Thoracic aorta endothelial cell (primary cell): ENCODE measurements at places on chromosomes 7 and 10. TPM values are rescaled to one million over a fixed set of nuclear protein-coding genes. Genes with fewer than 3 reads are reported as not detected.

Gene MGAM2
- total RNA-seq = not detected in 2 replicates

Gene SPDYE8
- total RNA-seq = not detected in 2 replicates

Gene AKR1C3
- 98.7 and 144 TPM in 2 replicates for total RNA-seq

Gene DYNC1I1
- 1.6 and 4.0 TPM in 2 replicates for total RNA-seq

Gene VAX1
- total RNA-seq = not detected in 2 replicates

Gene NXPH1
- total RNA-seq = not detected in 2 replicates
